Activated CD4-positive, alpha-beta T cell treated with anti-CD3 and anti-CD28 coated beads, Interleukin-2, amount 50 U/mL, for 4 hours (primary cell): ENCODE measurements at places on chromosomes 2 and 18.

- DNase-seq = no peak
These were observed 188.4 kb upstream of the TPO start for GRCh38 chr2:1224901-1225300.

GRCh38 chr2:206915121-206915520 is 24.2 kb upstream of the CPO start:
- DNase-seq = no peak

GRCh38 chr18:45993438-45993837 is 26.3 kb upstream of the EPG5 start:
- no peak for DNase-seq

DNA sequence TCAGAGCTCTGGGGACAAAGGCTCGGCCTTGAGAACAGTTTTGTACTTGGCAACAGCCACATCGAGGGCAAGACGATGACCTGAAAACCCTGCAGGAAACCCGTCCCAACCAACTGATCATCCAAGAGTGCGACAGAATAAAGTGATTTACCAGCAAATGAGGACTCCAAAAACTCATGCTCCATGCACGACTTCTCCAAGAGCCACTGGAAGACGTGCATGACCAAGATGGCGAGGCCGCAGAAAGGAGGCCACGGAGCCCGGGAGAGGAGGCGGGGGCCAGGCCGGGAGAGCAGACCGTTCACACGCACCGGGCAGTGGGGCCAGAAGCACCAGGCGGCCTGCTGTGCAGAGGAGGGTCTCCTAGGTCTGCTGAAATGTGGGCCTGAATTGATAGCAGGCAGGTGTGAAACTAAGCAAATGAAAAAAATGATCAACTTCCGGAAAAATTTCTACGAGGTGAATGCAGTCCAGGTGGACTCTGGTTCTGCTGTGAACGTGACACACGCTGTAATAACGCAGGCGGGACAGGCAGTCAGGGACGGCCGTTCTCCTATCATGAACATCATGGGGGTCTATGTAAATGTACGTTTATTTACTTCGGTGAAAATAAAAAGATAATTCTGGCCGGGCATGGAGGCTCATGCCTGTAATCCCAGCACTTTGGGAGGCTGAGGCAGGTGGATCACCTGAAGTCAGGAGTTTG is 252.2 kb downstream of the HDAC4 start:
- DNase-seq = no peak

- no peak for DNase-seq
These were observed 94.3 kb upstream of the TEX51 start for GRCh38 chr2:126804347-126804746.

- no peak for DNase-seq
These were observed 91.7 kb upstream of the ACAA2 start for GRCh38 chr18:49904871-49905555.
